ENCODE measurements at places on chromosomes 5 and 9. TPM values are rescaled to one million over a fixed set of nuclear protein-coding genes. Genes with fewer than 3 reads are reported as not detected.

- no peak for DNase-seq
Measured at GRCh38 chr5:134111741-134112647, 2.5 kb upstream of the TCF7 start.

DNA sequence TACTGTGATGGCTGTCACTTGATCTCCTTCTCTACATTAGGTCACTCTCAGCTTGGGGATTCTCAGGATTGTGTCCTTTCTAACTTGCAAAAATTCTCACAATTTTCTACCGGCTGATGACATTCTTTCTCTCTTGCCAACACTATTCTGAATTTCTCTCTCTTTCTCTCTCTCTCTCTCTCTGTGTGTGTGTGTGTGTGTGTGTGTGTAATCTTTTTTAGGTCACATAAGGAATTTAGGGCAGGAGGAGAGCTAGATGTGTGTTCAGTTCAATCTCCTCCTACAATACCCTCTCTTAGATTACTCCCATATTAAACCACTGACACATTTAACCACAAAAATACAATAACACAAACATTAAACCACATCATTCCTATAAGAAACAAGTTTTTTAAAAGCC is 242.3 kb upstream of the NREP start:
- DNase-seq, result no peak

GRCh38 chr9:93771276-93771675 is 183.9 kb downstream of the BARX1 start:
- DNase-seq, result no peak

GRCh38 chr5:91277840-91278239 is 105.3 kb downstream of the ARRDC3 start:
- no peak for DNase-seq

DNA sequence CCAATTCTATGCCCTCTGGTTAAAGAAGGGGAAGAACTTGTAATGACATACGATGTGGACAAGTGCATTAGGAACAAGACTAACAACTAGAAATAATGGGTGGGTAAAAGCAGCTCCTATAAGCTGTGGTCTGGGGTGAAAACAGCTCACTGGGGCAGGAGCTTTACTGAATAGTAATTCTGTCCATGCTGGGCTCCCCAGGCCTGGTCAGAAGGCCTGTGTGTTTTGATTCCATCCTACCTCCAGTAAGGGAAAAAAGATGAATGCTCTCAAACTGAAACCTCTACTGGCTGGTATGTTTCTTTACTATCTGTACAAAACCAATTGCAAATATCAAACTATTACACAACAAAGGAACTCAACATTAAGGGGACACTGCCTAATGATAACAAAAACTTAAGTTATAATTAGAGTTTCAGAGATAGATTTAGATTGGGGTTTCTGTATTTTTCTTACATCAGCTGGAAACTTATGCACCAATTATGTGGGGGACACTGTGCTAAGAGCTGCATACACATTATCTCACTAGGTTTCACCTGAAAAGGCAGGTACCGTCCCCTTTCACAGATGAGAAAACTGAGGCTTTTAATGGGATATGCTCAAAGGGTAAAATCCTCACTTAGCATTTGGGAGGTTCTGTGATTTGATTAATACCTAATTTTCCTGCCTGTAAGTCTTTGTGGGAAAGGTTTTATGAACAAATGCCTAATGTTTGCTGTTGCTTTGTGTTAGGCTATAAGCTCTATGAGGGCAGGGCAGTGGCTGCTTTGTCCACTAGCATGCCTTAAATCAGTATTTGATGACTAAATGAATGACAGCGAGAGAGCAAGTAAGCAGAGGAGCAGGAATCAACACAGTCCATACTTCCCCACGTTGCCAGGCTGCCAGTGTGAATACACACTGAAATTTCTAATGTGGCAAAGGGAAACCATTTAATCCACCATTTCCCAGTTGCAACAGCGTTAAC is 53.6 kb downstream of the ELL2 start:
- no peak for DNase-seq

DNA sequence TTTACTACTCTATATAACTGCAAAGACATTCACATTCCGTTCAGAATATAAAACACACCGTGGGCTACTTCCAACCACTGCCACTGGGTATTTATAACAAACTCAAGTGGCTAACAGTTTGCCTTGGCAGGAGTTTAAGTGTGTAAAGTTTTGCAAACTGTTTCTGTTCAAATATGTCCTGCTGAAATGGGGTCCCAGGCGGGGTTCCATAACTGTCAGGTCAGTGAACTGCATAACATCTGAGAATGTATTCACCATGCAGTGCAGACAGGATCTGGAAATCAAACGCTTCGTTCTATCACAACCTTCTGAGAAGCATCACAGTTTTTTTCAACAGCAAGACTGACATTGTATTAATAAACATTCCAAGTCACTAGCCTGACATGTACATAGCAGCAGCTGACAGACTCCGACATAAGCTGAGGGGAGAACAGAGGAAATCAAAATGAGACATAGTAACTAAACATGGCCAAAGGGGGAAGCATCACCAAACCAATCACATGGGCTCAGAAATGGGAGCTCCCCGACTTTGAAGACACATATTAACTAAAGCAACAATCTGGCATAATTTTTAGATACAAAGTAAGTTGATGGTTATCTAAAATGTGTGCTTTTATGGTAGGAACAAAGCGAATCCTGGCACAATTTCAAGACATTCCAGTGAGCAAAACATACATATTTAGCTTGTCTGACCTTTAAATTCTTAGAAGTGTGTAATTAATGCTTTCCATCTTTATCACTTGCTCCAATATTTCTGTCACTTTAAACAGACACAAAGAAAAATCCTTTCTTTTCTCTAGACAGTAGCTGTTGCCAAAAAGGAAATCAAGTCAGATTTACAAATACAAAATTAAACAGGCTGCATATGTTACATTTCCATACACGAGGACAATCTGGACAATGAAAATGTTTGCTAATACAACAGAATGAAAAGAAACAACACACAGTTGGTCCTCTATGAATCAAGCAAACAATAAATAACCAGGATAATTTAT is 156.8 kb downstream of the MAPKAP1 start:
- no peak for DNase-seq

- peak; percentile 54 for DNase-seq
Measured at GRCh38 chr9:134323741-134324358, 2.4 kb upstream of the RXRA start.

- no peak for DNase-seq
Measured at GRCh38 chr5:66362046-66362445, 217.9 kb downstream of the SREK1 start.

DNA sequence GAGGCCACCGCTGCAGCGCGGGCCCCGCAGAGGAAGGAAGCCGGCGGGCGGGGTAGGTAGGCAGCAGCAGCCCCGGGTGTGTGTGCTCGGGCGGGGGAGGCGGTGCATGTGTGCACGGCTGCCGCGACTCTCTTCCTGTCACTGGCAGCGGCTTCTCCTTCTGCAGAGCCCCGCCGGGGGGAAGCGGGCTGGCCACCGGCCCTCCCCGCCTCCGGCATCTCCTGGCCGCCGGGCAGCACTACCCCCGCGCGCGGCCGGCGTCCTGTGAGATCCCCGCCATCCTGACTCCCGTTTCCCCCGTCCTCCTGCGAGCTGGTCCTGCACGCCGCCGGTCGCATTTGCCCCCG is 315 bp downstream of the PIK3R1 start:
- no peak for DNase-seq

DNA sequence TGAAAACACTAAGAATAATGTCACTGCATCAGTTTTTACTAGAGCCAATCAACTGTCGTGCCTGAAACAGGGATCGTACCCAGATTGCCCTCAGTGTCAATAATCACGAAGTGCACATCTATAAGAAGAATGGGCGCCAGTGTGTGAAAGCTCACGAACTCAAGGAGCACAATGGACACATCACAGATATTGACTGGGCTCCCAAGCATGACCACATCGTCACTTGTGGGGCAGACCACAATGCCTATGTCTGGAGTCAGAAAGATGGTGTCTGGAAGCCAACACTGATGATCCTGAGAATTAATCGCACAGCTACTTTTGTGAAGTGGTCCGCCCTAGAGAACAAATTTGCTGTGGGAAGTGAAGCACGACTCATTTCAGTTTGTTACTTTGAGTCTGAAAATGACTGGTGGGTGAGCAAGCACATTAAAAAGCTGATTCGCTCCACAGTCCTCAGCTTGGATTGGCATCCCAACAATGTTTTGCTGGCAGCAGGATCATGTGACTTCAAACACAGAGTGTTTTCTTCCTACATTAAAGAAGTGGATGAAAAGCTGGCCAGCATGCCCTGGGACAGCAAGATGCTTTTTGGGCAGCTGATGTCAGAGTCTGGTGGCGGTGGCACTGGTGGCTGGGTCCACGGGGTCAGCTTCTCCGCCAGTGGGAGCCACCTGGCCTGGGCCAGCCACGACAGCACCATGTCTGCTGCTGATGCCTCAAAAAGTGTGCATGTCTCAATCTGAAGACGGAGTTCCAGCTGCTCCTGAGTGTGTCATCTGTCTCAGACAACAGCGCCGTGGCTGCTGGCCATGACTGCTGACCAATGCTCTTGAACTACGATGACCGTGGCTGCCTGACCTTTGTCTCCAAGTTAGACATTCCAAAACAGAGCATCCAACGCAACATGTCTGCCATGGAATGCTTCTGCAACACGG is 32.2 kb downstream of the NSA2 start:
- no peak for DNase-seq

GRCh38 chr9:131404581-131404980 is 10.7 kb downstream of the PRRC2B start:
- DNase-seq, result no peak

GRCh38 chr5:56286015-56286884 is 53.1 kb upstream of the ANKRD55 start:
- no peak for DNase-seq

- DNase-seq, result no peak
Measured at GRCh38 chr5:114883675-114884074, 286.0 kb downstream of the TRIM36 start.

DNA sequence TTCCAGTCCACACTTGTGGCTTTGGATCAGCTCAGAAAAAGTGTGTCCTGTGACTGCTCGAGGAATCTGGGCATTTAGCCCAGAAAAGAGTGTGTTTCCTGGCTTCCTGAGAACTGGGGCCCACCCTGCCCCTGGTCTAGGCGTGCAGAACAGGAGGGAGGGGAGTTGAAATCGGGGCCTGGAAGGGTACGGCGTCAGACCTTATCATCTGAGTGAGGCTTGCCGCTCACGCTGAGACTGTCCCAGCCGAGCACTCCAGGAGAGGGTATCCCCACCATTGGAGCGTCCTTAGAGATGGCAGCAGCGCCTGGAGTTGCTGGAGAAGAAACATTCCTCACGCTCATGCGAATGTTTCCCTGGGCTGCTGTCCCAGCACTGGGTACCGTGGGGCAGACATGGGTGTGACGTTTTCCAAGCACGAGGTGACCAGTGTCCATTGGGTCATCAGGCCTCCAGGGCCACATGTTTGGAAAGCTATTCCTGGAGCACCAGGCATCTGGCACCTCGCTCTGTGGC is 22.5 kb downstream of the NEK6 start:
- DNase-seq, result peak; percentile 64

DNA sequence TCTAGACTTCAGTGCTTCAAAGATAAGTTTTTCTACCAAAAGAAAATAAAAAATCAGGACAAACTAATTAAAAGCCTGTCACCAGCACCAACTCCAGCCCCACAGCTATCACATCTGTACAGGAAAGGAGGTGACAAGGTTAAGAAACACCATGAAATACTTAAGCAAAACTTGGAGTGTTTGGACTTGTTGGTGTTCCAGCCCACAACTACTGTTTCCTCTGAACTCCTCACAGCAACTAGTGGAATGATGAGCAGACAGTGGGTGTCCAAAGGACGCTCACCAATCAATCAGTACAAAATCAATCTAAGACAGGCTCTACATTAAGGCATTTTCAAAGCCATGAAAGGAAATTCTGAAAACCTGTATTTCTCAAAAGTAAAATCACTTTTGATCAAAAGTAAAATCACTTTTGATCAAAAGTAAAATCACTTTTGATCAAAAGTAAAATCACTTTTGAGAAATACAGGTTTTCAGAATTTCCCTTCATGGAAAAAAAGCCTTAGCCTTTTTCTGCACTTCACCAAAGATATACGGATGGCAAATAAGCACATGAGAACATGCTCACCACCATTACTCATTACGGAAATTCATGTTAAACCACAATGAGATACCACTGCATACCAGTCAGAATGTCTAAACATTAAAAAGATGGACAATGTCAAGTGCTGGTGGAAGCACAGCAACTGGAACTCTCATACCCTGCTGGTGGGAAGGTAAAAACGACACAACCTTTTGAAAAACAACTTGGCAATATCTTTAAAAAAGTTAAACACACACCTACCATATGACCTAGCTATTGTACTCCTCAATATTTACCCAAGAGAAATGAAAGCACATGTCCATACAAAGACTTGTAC is 79.7 kb downstream of the MED27 start:
- no peak for DNase-seq

DNA sequence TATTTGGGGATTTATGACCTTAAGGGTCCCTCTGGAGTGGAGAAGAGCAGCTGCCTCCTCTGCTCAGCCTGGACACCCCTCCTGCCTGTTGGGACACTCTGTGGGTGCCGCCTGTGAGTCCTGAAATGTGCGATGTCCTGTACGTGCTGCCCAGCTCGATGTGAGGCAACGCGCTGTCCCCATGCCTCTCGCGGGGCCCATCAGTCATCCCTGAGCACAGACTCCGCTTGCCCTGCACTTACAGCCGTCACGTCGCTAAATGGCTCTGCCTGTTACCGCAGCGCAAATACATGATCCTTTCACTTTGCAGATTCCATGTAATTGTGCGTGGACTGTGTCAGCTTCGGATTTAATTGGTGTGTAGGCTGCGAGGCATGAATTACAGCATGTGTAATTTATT is 27.1 kb downstream of the IRX4 start:
- DNase-seq, result no peak

GRCh38 chr9:109497226-109498153 is 617 bp downstream of the PTPN3 start:
- no peak for DNase-seq

Gene ITK
- polyA plus RNA-seq, result 1.9 TPM

Gene C5orf34
- 1.2 TPM for polyA plus RNA-seq

Gene ERGIC1
- 147 TPM for polyA plus RNA-seq

Gene QSOX2
- 5.6 TPM for polyA plus RNA-seq

Gene PCDHGA12
- 4.5 TPM for polyA plus RNA-seq

Gene CSF1R
- polyA plus RNA-seq, result 41.9 TPM

Gene OTP
- not detected for polyA plus RNA-seq

All from ovary (tissue), 10 donors.